Adipocyte (in vitro differentiated cells): ENCODE measurements at places on chromosomes 1 and 21.

GRCh38 chr1:46342084-46342656 lies 1.6 kb downstream of the NSUN4 start:
- peak; percentile 57 for DNase-seq

DNA sequence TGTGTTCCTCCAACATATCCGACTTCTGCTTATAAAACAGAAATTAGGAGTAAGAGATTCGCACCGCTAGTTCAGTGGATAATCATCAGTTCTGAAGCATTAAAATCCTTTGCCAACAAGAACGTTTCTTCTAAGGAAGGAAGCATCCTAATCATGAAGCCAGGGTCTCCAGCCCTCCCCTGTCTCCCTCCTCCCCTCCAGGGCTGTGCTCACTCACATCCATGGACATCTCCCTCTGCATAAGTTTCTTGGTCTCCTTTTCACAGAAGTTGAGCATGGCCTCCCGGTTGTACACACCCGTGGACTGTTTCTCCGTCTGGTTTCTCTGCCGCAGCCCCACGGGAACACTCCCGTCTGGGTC lies 505 bp downstream of the LMOD1 start:
- peak; percentile 28 for DNase-seq

- no peak for DNase-seq
Measured at GRCh38 chr1:154386643-154387352, 18.3 kb upstream of the IL6R start.

DNA sequence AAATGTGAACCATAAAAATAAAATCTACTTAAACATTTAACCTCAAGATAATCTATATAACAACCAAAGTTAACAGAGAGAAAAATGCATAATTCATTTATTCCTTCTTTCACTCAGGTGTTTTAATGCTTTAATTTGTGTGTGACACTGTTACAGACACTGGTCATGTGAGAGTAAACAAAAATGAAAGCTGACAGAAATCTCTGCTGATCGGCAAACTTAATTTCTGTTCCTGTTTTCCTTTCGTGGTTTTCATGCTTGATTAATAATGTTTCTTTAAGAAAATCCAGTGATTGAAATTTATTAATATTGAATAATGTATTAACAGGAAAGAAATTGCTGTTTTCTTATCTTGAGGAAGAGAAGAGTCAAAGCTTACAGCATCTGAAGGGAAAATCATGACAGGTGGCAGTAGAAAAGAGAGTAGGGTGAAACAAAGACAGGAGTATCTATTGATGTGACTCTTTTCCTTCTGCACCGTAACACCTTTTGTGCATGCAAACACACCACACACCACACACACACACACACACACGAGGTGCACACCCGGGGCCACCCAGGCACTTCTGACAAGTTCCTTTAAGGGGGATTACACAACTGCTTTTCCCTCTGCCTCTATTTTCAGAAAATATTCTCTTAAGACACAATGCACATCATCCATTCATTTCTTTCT lies 1.6 kb downstream of the OR2AK2 start:
- DNase-seq = no peak

DNA sequence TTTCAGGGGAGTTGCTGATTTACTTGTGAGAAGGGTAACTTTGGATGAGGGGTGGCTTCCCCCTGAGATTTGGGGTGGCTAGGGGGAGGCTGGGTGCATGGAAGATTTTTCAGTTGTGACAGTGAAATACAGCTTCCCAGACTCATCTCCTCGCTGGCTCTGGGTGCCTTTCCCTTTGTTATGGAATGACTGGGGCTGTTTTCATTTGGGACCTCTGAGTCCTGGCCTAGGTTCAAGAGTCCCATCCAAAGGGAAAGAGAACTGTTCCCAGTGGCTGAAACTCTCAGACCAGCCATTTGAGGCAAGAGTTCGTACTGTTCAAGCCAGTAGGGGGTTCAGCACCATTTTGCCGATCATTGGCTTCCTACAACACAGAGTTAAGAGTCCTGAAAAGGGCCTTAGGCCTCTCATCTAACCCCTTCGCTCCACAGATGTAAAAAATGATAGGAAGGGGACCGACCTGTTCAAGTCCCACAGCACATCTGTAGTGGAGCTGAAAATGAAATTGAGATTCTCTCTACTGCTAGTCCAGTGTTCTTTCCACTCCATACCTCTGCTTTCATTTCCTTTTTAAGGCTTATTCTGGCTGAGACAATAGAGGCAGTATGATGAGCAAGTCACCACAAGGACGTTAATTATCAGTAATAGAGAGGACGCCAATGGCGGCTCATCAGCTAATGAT lies 958 bp downstream of the DDR2 start:
- DNase-seq = peak; percentile 73

- DNase-seq = no peak
Measured at GRCh38 chr1:54927472-54928240, 40.7 kb upstream of the DHCR24 start.

- DNase-seq = no peak
Measured at GRCh38 chr1:107432108-107432507, 291.3 kb downstream of the NTNG1 start.
